ENCODE measurements at places on chromosomes 2 and 18. TPM values are rescaled to one million over a fixed set of nuclear protein-coding genes. Genes with fewer than 3 reads are reported as not detected.

Gene DDX18
- 48.7 TPM for total RNA-seq

Gene LRP2
- not detected for total RNA-seq

Gene TUBA3E
- not detected for total RNA-seq

Gene OSGEPL1
- total RNA-seq = 6.6 TPM

Gene IL36RN
- not detected for total RNA-seq

Gene B3GNT7
- 0.82 TPM for total RNA-seq

Gene ELP2
- total RNA-seq = 68.3 TPM

Gene BOLL
- not detected for total RNA-seq

Gene CNGA3
- not detected for total RNA-seq

Gene TYMS
- total RNA-seq = 3.3 TPM

Gene IL1F10
- not detected for total RNA-seq

Gene SERPINB10
- not detected for total RNA-seq

Gene NEU2
- total RNA-seq = not detected

Gene PLA2R1
- 24.4 TPM for total RNA-seq

Gene APCDD1
- total RNA-seq = 47.6 TPM

Gene CELF4
- total RNA-seq = not detected

Gene CDK15
- total RNA-seq = 3.1 TPM

Gene METTL8
- 21.5 TPM for total RNA-seq

Gene OTX1
- not detected for total RNA-seq

Gene EMX1
- not detected for total RNA-seq

Gene RAB12
- total RNA-seq = 46.7 TPM

Gene DHRS9
- total RNA-seq = 18.4 TPM

Gene RUFY4
- total RNA-seq = 2.4 TPM

Gene TEX261
- total RNA-seq = 30.9 TPM

Gene DCDC2C
- total RNA-seq = not detected

Gene GDF7
- under 0.01 TPM for total RNA-seq

Gene PCARE
- 0.66 TPM for total RNA-seq

Gene PLCD4
- 1.1 TPM for total RNA-seq

Gene TIGD1
- total RNA-seq = 1.7 TPM

Gene TWIST2
- total RNA-seq = 156 TPM

Gene ARHGEF4
- total RNA-seq = 17.9 TPM

Gene TMEM247
- total RNA-seq = not detected

Gene PSMA8
- total RNA-seq = not detected

Gene NT5DC4
- total RNA-seq = not detected

Gene TXNDC2
- total RNA-seq = not detected

Gene KCNG3
- not detected for total RNA-seq

Gene ACTG2
- total RNA-seq = 8.5 TPM

Gene COLEC12
- 20.9 TPM for total RNA-seq

Gene COL6A3
- total RNA-seq = 844 TPM

Gene RFX8
- total RNA-seq = 0.94 TPM

Gene SLC23A3
- 0.68 TPM for total RNA-seq

Gene SEPTIN10
- 106 TPM for total RNA-seq

Gene KCNJ13
- not detected for total RNA-seq

Gene CAD
- total RNA-seq = 10.2 TPM

Gene SLC9A2
- 0.17 TPM for total RNA-seq

Gene PROKR1
- total RNA-seq = 0.22 TPM
